ENCODE measurements at places on chromosomes 11 and 22.

DNA sequence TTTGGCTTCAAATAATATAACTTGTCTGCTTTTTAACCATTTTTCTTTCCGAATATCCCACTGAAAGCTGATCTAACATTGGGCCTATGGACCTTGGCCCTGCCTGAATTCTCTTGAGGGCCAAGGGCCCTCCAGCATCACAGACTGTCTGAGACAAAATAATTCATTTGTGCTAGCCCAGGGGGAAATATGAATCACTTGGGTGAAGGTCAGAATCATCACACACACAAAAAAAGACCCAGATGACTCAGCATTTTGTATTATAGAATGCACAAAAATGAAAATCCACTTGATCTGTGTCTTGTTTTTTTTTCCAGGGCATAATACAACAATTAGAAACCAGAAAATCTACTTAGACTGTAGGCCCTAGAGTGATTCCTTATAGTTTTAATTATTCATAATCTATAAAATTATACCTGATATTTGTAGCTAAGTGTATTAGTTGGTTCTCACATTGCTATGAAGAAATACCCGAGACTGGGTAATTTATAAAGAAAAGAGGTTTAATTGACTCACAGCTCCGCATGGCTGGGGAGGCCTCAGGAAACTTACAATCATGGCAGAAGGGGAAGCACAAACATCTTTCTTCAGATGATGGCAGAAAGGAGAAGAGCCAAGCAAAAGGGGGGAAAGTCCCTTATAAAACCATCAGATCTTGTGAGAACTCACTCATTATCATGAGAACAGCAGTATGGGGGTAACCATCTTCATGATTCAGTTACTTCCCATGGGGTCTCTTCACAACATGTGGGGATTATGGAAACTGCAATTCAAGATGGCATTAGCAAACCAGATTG is 15.6 kb upstream of the RDX start:
- H3K4me3 ChIP-seq = no peak overlapping the region
- no peak overlapping the region for H3K27ac ChIP-seq
- H3K27me3 ChIP-seq = no peaks in the 10 kb centered on the region
- no peaks in the 10 kb centered on the region for H3K4me1 ChIP-seq

DNA sequence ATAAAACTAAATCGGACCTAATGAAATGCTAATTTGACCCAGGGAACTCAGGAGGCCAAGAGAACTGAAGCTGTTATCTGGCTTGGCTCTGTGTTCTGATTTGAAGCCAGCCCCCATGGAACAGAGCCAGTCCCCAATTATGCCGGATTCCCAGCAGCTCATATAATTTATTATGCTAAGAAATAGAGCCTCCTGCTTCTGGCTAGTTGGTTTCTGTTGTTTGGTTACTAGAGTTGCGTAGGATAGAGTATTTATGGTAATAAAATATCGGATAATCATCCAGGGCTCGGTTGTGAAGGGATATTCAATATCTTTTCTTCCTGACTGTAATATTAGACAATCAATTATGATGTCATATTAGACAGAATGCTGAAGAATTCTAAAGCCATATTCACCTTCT is 120.4 kb upstream of the TTC12 start:
- DNase-seq = peak; percentile 76
- no peak overlapping the region for H3K4me3 ChIP-seq
- H3K27ac ChIP-seq = no peak overlapping the region

- DNase-seq = no peak
- H3K27ac ChIP-seq = no peak overlapping the region
- no peak overlapping the region for H3K4me3 ChIP-seq
- no peaks in the 10 kb centered on the region for H3K27me3 ChIP-seq
- H3K4me1 ChIP-seq = peaks cover 36% of the 10 kb centered on the region
Measured at GRCh38 chr11:134250675-134251074, 2.5 kb downstream of the THYN1 start.

GRCh38 chr11:110883256-110883655 is 171.0 kb upstream of the ARHGAP20 start:
- no peak overlapping the region for H3K27ac ChIP-seq
- DNase-seq = peak; percentile 57
- no peaks in the 10 kb centered on the region for H3K27me3 ChIP-seq
- H3K36me3 ChIP-seq = no peaks in the 10 kb centered on the region

- DNase-seq = peak; percentile 69
- H3K27me3 ChIP-seq = no peaks in the 10 kb centered on the region
- peak overlapping the region; percentile 95 for H3K27ac ChIP-seq
- peaks cover 87% of the 10 kb centered on the region for H3K4me1 ChIP-seq
- peak overlapping the region; percentile 45 for H3K4me3 ChIP-seq
Measured at GRCh38 chr22:31090217-31091085, 9.3 kb downstream of the SMTN start.

DNA sequence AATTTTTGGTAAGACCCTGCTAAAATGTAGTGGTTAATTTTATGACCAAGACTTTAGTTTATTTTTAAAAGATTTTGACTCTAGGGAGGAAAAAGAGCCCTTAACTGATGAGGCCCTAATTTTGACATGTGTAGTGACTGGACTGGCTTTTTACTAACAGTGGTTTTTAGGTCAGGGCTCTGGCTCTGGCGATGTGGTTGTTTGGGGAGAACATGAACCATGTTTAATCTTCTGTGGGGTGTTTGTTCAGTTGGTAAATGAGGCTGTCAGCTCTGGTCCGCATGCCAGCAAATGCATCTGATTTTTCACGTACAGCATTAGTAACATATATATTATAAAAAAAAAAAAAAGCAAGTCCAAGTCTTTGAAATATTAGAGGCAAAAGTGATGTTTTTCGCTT is 104.3 kb downstream of the EXT2 start:
- H3K4me1 ChIP-seq = peaks cover 28% of the 10 kb centered on the region
- H3K4me3 ChIP-seq = no peak overlapping the region
- no peak overlapping the region for H3K27ac ChIP-seq
- DNase-seq = no peak

GRCh38 chr22:22450343-22450839 is 58.2 kb downstream of the ZNF280B start:
- no peaks in the 10 kb centered on the region for H3K4me1 ChIP-seq
- no peaks in the 10 kb centered on the region for H3K27me3 ChIP-seq
- DNase-seq = peak; percentile 49
- no peak overlapping the region for H3K27ac ChIP-seq
- H3K4me3 ChIP-seq = no peak overlapping the region
- no peaks in the 10 kb centered on the region for H3K36me3 ChIP-seq

DNA sequence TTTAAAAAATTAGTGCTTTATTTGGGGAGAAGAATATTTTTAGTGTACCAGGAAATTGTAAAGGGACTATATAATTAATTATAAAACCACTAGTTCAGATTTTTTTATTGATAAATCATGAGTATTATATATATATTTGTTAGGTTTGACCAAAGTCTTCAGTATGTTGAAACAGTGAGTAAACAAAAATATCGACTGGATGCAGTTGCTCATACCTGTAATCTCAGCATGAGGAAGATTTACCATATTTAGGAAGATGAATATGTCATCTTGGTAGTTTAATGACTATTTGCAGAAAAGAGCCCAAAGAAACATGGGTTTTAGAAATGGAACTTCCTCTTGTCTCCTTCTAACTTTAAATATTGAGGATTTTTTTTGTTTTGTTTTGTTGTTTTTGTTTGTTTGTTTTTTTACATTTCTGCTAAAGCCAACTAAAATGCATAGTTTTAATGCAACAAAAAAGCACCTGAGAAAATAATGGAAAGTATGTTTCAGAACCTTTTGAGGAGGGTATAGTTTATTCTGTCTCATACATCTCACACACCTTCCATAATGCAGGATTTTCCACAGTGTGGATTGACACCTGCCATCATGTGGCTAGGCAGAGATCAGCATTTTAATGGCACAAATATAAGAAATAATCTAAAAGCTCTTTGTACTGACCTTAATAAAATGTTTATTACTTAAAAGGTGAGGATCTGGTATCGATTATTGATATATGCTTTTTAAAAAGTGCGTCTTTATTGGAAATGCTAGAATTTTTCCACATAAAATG is 114.3 kb downstream of the ARHGAP42 start:
- DNase-seq = no peak
- no peak overlapping the region for H3K4me3 ChIP-seq
- no peaks in the 10 kb centered on the region for H3K36me3 ChIP-seq
- H3K27me3 ChIP-seq = no peaks in the 10 kb centered on the region

DNA sequence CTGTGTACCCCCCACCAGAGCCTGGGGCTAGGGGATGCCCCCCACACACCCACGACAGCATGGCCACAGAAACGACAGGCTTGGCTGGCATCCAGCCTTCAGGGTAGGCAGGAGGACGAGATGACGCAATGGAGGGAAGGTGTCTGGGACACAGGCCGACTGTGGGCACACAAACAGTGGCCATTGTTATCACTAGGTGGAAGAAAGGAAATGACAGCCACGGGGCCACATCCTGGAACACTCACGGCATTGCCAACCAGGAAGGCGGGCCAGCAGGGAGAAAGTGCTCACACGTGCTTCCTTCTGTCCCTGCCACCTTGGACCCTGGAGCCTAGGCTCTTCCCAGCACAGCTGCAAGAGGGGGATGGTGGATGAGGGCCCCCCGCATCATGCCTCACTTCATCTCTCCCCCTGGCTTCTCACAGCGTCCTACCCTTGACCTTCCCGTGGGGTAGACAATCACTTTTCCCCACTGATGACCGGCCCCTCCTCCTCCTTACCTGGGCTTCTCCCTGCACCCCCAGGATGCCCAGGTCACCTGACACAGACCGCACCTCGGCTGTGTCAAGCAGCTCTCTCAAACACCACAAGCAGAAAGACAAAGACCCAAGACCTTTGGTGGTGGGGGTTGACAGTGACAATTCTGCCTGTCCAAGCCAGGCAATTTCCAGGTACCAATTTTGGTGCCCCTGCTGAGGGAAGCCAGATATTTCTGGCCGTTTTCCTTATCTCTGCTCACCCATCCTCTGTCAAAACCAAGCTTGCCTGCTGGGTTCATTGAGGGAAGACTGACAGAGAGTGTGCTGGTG is 8.6 kb downstream of the PLA2G6 start:
- H3K4me1 ChIP-seq = peaks cover 24% of the 10 kb centered on the region
- peak overlapping the region; percentile 80 for H3K27ac ChIP-seq
- H3K27me3 ChIP-seq = no peaks in the 10 kb centered on the region
- peaks cover 3% of the 10 kb centered on the region for H3K36me3 ChIP-seq
- no peak overlapping the region for H3K4me3 ChIP-seq

DNA sequence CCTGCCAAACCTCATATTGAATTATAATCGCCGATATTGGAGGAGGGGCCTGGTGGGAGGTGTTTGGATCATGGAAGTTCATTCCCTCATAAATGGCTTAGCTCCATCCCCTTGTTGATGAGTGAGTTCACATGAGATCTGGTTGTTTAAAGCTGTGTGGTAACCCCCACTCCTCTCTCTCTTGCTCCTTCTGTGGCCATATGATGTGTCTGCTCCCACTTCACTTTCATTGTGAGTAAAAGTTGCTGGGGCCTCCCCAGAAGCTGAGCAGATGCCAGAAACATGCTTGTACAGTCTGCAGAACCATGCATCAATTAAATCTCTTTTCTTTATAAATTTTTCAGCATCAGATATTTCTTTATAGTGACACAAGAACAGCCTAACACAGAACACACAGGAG is 929.0 kb upstream of the FAT3 start:
- H3K4me3 ChIP-seq = no peak overlapping the region
- H3K4me1 ChIP-seq = no peaks in the 10 kb centered on the region
- H3K27ac ChIP-seq = no peak overlapping the region
- no peak for DNase-seq
- no peaks in the 10 kb centered on the region for H3K36me3 ChIP-seq

DNA sequence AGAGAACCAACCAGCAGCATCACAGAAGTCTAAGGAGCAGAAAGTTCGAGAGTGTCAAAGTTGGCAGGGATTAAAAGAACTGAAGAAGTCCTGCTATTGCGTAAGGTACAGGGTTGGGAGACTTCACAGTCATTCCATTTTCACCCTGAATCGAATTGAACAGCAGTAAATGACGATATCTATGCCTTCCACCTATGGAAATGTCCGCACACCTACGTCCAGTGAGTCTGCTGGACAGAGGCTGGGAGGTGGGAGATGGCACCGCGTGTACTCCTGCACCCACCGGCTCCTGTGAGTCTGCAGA is 116.7 kb downstream of the MICAL3 start:
- no peak overlapping the region for H3K4me3 ChIP-seq
- H3K27ac ChIP-seq = no peak overlapping the region
- H3K4me1 ChIP-seq = peaks cover 9% of the 10 kb centered on the region
- H3K27me3 ChIP-seq = no peaks in the 10 kb centered on the region
- peaks cover 23% of the 10 kb centered on the region for H3K36me3 ChIP-seq

- H3K4me1 ChIP-seq = peaks cover 27% of the 10 kb centered on the region
- no peak overlapping the region for H3K27ac ChIP-seq
- H3K27me3 ChIP-seq = no peaks in the 10 kb centered on the region
- H3K36me3 ChIP-seq = no peaks in the 10 kb centered on the region
- no peak overlapping the region for H3K4me3 ChIP-seq
- DNase-seq = peak; percentile 92
Measured at GRCh38 chr11:12281571-12282478, 95.5 kb upstream of the PARVA start.

- no peaks in the 10 kb centered on the region for H3K36me3 ChIP-seq
- H3K4me3 ChIP-seq = no peak overlapping the region
- no peak overlapping the region for H3K27ac ChIP-seq
- peak; percentile 88 for DNase-seq
- no peaks in the 10 kb centered on the region for H3K4me1 ChIP-seq
Measured at GRCh38 chr22:30754971-30755758, 60.5 kb downstream of the OSBP2 start.

GRCh38 chr22:42884616-42885375 is 27.7 kb upstream of the ARFGAP3 start:
- H3K36me3 ChIP-seq = peaks cover 99% of the 10 kb centered on the region
- no peak for DNase-seq
- H3K27ac ChIP-seq = peak overlapping the region; percentile 46
- H3K4me3 ChIP-seq = no peak overlapping the region
- no peaks in the 10 kb centered on the region for H3K27me3 ChIP-seq

- H3K4me1 ChIP-seq = peaks cover 20% of the 10 kb centered on the region
- peaks cover 9% of the 10 kb centered on the region for H3K36me3 ChIP-seq
- no peak overlapping the region for H3K4me3 ChIP-seq
- no peaks in the 10 kb centered on the region for H3K27me3 ChIP-seq
- H3K27ac ChIP-seq = peak overlapping the region; percentile 18
Measured at GRCh38 chr11:2576111-2576510, 123.7 kb downstream of the KCNQ1OT1 start.

GRCh38 chr22:36734171-36735058 is 30.9 kb upstream of the CACNG2 start:
- peaks cover 4% of the 10 kb centered on the region for H3K4me1 ChIP-seq
- peaks cover 88% of the 10 kb centered on the region for H3K27me3 ChIP-seq
- DNase-seq = peak; percentile 21

- H3K4me1 ChIP-seq = no peaks in the 10 kb centered on the region
- DNase-seq = no peak
- no peaks in the 10 kb centered on the region for H3K36me3 ChIP-seq
Measured at GRCh38 chr11:81301166-81301830, 1432.4 kb downstream of the FAM181B start.
